ENCODE measurements at places on chromosomes 16 and 17. TPM values are rescaled to one million over a fixed set of nuclear protein-coding genes. Genes with fewer than 3 reads are reported as not detected.
A peak's percentile ranks its signal among the peaks of the same experiment; 100 is the strongest.

The TBC1D24 gene
- polyA plus RNA-seq = 3.0 TPM

The TMEM208 gene
- 60.6 TPM for polyA plus RNA-seq

The STUB1 gene
- polyA plus RNA-seq = 169 TPM

The GLTPD2 gene
- polyA plus RNA-seq = not detected

The PABPN1L gene
- polyA plus RNA-seq = not detected

The TRPV2 gene
- 8.5 TPM for polyA plus RNA-seq

The SPNS1 gene
- 112 TPM for polyA plus RNA-seq

The ADAP2 gene
- polyA plus RNA-seq = 3.8 TPM

The FKBP10 gene
- 260 TPM for polyA plus RNA-seq

- H3K36me3 ChIP-seq = no peaks in the 10 kb centered on the region
- DNase-seq = no peak
- H3K27me3 ChIP-seq = no peaks in the 10 kb centered on the region
- no peak overlapping the region for H3K27ac ChIP-seq
- H3K4me1 ChIP-seq = no peaks in the 10 kb centered on the region
These were observed 18.2 kb upstream of the TBX21 start for GRCh38 chr17:47714773-47715396.

DNA sequence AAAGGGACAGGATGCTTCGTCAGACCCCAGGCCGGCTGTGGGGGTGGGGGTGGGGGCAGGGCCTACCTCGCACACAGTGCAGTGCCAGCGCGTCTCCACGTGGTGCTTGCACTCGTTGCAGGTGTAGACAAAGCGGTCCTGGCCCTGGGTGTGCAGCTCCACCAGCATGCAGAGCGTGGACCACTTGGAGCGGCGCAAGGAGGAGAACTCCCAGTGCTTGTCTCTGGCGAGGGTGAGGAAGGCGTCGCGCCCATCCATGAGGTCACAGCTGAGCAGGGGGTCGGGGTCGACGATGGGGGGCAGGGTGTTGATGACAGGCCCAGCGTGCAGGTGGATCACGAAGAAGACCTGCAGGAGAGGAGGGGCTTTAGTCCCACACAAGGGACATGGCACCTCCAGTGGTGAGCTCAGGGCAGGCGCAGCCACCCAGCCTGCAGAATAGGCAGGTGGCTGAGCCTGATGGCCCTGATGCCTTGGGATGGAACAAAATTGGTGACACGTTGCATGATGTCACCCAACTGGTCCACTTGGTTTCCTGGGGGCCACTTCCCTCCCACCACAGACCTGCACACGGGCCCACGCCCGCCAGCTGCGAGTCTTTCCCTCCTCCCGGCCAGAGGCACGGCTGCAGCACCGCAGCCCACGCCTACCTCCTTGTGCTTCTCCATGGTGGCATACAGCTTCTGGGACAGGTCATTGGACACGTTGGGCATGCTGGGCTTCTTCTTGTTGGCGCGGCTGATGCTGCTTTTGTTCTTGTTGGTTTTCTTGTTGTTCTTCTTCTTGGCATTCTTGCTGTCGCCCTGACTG is 14.0 kb upstream of the TRAP1 start:
- no peaks in the 10 kb centered on the region for H3K27me3 ChIP-seq
- H3K4me1 ChIP-seq = no peaks in the 10 kb centered on the region
- no peak overlapping the region for H3K4me3 ChIP-seq
- no peak for DNase-seq

GRCh38 chr16:50858376-50858775 is 116.5 kb downstream of the CYLD start:
- H3K27me3 ChIP-seq = no peaks in the 10 kb centered on the region
- DNase-seq = no peak
- H3K4me1 ChIP-seq = no peaks in the 10 kb centered on the region
- H3K27ac ChIP-seq = no peak overlapping the region
- H3K36me3 ChIP-seq = no peaks in the 10 kb centered on the region

DNA sequence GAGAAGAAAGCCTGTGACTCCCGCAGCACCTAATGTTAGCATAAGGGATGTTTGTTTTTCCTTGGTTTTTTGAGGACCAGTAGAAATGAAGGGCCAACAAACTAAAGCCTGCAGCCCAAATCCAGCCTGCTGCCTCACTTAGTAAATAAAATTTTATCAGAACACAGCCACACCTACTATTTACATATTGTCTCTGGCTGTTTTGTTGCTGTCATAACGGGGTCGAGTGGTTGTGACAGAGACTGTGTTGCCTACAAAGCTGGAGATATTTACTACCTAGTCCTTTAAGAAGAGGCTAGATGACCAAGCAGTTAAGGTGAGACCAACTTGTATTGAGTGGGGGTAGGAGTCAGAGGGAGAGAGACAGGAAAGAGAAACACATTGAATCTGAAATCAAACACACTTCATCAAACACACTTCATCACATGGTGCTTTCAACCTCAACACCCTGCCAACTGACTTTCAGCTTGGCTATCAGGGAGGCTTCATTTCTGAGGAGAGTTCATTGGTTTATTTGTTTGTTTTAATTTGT is 546.3 kb upstream of the CDH11 start:
- no peak overlapping the region for H3K4me3 ChIP-seq
- no peak for DNase-seq
- H3K27me3 ChIP-seq = no peaks in the 10 kb centered on the region
- no peaks in the 10 kb centered on the region for H3K4me1 ChIP-seq
- H3K36me3 ChIP-seq = no peaks in the 10 kb centered on the region

GRCh38 chr17:2041561-2042389 is at the start of gene OVCA2:
TSS of gene OVCA2 (plus strand) at chr17:2042022. CDS start at chr17:2042048, 26 bp downstream.
- peak within 1 kb of the TSS; percentile 43 for H3K27ac ChIP-seq
- peak; percentile 99 for DNase-seq
- no peaks in the 10 kb centered on the region for H3K4me1 ChIP-seq
- H3K4me3 ChIP-seq = peak within 1 kb of the TSS; percentile 44
- no peaks in the 10 kb centered on the region for H3K27me3 ChIP-seq

- H3K27me3 ChIP-seq = no peaks in the 10 kb centered on the region
- DNase-seq = peak; percentile 99
- peaks cover 18% of the 10 kb centered on the region for H3K36me3 ChIP-seq
- peak within 1 kb of the TSS; percentile 30 for H3K27ac ChIP-seq
These were observed at the start of the genes FTSJ3 and PSMC5 for GRCh38 chr17:63827002-63827800. TSS of gene FTSJ3 (minus strand) at chr17:63827663. CDS start at chr17:63826902, 761 bp downstream. TSS of gene PSMC5 (plus strand) at chr17:63827431. CDS start at chr17:63827491, 60 bp downstream.

GRCh38 chr17:79954281-79955166 is 81.1 kb downstream of the TBC1D16 start:
- H3K27me3 ChIP-seq = no peaks in the 10 kb centered on the region
- H3K36me3 ChIP-seq = no peaks in the 10 kb centered on the region
- no peak overlapping the region for H3K4me3 ChIP-seq
- no peak overlapping the region for H3K27ac ChIP-seq
- DNase-seq = no peak

- no peak for DNase-seq
- H3K36me3 ChIP-seq = peaks cover 4% of the 10 kb centered on the region
- no peaks in the 10 kb centered on the region for H3K27me3 ChIP-seq
- no peak overlapping the region for H3K27ac ChIP-seq
- no peaks in the 10 kb centered on the region for H3K4me1 ChIP-seq
These were observed 69.7 kb downstream of the ESRP2 start for GRCh38 chr16:68166264-68166663.

DNA sequence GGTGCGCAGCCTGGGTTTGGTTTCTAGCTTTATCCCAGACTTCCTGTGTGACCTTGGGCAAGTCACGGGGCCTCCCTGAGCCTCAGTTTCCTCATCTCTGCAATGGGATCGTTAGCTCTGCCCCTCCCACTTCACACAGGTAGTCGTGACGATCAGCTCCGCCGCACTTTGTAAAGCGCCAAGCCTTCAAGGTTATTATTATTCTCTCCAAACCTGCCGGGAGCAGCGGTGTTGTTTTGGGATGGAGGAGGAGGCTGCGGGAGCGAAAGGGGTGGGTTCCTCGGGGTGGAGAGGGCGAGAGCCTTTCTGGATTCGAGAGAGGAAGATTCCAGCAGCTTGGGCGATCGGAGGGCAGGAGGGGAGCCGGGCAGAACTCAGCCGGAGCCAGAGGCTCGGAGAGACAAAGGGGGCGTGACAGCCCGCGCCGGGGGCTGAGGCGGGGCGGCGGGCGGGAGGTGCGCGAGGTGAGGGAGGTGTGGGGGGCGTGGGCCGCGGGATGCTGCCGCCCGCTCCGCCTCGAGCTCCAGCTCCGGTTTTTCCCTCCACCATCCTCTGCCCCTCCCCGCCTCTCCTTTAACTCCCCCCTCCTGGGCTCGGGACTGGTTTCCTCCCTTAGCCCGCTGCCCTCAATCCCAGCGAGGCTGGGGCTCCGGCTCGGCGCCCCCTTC is at the start of gene EFNB3:
Gene EFNB3 (plus strand): TSS at position 602 of the 668 bp plus-strand sequence. CDS start 397 bp downstream, outside the sequence.
- H3K4me3 ChIP-seq = no peak within 1 kb of the TSS
- H3K36me3 ChIP-seq = no peaks in the 10 kb centered on the region
- DNase-seq = no peak

DNA sequence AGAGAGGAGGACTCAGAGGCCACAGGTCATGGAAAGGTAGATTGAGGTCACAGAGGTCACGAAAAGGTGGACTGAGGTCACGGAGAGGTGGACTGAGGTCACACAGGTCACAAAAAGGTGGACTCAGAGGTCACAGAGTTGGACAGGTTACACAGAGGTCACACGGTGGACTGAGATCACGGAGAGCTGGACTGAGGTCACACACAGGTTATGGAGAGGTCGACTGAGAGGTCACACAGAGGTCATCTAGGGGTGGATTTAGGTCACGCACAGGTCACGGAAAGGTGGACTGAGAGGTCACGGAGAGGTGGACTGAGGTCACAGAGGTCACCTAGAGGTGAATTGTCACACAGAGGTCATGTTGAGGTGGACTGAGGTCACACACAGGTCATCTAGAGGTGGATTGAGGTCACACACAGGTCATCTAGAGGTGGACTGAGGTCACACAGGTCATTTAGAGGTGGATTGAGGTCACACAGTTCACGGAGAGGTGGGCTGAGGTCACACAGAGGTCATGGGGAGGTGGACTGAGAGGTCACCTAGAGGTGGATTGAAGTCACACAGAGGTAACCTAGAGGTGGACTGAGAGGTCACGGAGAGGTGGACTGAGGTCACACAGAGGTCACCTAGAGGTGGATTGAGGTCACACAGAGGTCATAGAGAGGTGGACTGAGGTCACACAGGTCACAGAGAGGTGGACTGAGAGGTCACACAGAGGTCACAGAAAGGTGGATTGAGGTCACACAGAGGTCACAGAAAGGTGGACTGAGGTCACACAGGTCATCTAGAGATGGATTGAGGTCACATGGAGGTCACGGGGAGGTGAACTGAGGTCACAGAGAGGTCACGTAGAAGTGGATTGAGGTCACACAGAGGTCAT is 26.7 kb upstream of the JPT2 start:
- DNase-seq = no peak
- no peak overlapping the region for H3K27ac ChIP-seq
- H3K27me3 ChIP-seq = no peaks in the 10 kb centered on the region
- no peak overlapping the region for H3K4me3 ChIP-seq

DNA sequence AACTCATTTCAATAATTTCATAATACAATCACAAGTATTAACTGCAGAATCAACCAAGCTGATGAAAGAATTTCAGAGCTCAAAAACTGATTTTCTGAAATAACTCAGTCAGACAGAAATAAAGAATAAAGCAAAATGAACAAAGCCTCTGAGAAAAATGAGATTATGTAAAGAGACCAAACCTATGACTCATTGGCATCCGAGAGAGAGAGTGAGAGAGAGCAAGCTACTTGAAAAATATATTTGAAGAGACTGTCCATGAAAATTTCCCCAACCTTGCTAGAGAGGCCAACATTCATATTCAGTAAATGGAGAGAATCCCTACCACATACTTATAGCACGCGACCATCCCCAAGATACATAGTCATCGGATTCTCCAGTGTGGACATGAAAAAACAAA is 1376.4 kb downstream of the CDH11 start:
- H3K27me3 ChIP-seq = no peaks in the 10 kb centered on the region
- H3K27ac ChIP-seq = no peak overlapping the region
- no peaks in the 10 kb centered on the region for H3K36me3 ChIP-seq

DNA sequence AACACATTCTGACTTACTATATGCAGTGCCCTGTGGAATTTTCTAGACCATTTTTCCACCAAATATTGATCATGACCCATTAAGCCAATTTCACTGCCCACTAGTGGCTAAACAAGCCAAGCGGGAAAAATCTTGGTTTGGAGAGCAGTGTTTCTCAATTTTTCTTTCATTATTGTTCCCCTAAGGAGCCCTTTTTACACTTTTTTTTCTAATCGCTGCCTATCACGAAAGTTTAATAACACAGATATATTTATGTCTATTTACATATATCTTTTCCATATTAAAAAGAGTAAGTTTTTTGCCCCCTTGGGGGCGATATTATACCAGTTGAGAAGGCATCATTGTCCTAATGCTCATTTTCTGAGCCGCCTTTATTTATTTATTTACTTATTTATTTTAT is 10.8 kb upstream of the TLCD3B start:
- H3K27me3 ChIP-seq = no peaks in the 10 kb centered on the region
- no peaks in the 10 kb centered on the region for H3K4me1 ChIP-seq
- no peak overlapping the region for H3K4me3 ChIP-seq
- H3K36me3 ChIP-seq = no peaks in the 10 kb centered on the region
- no peak for DNase-seq
- no peak overlapping the region for H3K27ac ChIP-seq

DNA sequence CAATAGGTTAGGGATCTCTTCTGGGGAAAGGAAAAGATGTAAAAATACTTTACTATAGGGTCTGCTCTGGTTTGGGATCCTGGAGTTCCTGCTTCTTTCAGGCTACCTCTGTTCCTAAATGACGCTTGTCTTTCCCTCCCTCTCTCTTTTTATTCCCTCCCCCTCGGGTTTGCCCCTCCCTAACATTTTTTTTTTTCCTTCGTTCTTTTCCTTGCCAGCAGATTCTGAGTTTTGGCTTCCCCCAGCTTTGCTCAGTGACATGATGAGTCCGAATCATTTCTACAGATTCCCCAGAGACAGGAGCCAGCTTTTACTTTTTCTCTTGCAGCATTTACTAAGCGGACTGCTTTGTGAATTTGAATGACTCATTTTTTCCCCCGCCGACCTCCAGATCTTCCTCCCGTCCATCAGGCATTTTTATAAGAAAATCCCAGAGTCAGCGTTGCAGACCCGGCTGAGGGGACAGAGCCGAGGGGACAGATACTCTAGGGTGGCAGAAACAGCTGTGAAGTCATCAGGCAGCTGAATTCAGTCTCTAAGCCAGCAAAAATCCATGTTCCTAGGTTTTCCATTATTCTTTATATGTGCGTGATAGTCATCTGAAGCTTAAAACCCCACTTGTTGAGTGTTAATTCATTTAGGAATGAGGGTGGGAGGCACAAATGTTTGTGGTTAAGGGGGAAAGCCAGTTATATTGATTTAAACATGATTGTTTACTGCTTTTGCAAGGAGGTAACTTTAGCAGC is at the start of gene TMEM100:
Gene TMEM100 (minus strand): TSS at position 123 of the 746 bp plus-strand sequence. CDS start 1,794 bp downstream, outside the sequence.
- no peak for DNase-seq
- H3K4me1 ChIP-seq = no peaks in the 10 kb centered on the region
- H3K4me3 ChIP-seq = peak within 1 kb of the TSS; percentile 62
- H3K36me3 ChIP-seq = no peaks in the 10 kb centered on the region

- no peak overlapping the region for H3K27ac ChIP-seq
- H3K36me3 ChIP-seq = no peaks in the 10 kb centered on the region
- H3K4me3 ChIP-seq = no peak overlapping the region
- no peaks in the 10 kb centered on the region for H3K4me1 ChIP-seq
- H3K27me3 ChIP-seq = no peaks in the 10 kb centered on the region
These were observed 26.2 kb downstream of the C16orf78 start for GRCh38 chr16:49399594-49400364.
